ENCODE measurements at places on chromosomes 2 and 18.

DNA sequence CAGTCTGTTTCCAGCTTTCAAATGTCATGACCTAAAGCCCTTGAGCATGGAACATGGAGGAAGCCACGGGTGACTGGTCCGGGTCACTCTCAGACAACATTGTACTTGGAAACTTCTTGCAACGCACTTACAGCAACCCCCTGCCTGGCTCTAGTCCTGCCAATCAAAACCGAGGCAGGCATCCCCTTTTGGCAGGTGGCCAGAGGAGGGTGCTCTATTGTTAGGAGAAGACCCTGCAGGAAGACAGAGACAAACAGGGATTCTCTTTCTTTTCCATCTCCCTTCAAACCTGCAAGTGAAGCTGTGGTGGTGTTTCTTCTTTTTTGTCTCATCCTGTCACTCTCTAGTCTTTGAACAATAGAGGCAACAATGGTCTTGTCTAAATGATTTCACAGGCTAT lies 667.2 kb downstream of the ZEB2 start:
- no peak for DNase-seq

- DNase-seq = no peak
These were observed 118.1 kb downstream of the FHOD3 start for GRCh38 chr18:36415625-36416024.

DNA sequence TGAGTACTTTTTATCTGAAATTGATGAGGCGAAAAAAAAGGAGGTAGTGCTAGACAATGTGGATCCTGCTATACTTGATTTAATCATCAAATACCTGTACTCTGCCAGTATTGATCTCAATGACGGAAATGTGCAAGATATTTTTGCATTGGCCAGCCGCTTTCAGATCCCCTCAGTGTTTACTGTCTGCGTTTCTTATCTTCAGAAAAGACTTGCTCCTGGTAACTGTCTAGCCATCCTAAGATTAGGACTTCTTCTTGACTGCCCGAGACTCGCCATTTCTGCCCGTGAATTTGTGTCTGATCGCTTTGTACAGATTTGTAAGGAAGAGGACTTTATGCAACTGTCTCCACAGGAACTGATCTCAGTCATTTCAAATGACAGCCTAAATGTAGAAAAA lies 453 bp downstream of the KLHL41 start:
- DNase-seq = no peak

GRCh38 chr2:198173242-198173641 lies 368.8 kb downstream of the PLCL1 start:
- no peak for DNase-seq

GRCh38 chr2:195458936-195459335 lies 198.1 kb upstream of the SLC39A10 start:
- peak; percentile 13 for DNase-seq

- peak; percentile 35 for DNase-seq
These were observed 260.4 kb downstream of the LPIN1 start for GRCh38 chr2:12006850-12007249.

GRCh38 chr18:48514786-48515185 lies 24.0 kb upstream of the CTIF start:
- no peak for DNase-seq

- no peak for DNase-seq
These were observed 93.7 kb upstream of the EHBP1 start for GRCh38 chr2:62611854-62612253.

DNA sequence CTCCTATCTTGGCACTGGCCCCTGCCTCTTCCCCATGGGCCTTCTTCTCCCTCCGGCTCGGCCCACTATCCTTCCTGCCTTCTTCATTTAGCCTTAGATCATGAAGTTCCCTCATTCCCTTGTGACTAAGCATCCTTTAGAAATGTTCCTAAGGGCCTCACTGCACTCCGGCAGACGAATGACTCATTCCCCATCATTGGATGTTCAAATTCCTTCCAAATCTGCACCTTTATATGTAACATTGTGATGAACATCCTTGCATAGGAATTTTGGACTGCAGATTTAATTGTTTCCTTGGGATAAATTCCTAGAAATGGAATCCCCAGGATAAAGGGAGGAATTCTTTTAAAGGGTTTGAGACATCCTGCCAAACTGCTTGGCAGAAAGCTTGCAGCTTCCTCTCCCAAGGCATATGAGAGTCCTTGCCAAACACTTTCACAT lies 19.0 kb downstream of the CRACDL start:
- peak; percentile 93 for DNase-seq

DNA sequence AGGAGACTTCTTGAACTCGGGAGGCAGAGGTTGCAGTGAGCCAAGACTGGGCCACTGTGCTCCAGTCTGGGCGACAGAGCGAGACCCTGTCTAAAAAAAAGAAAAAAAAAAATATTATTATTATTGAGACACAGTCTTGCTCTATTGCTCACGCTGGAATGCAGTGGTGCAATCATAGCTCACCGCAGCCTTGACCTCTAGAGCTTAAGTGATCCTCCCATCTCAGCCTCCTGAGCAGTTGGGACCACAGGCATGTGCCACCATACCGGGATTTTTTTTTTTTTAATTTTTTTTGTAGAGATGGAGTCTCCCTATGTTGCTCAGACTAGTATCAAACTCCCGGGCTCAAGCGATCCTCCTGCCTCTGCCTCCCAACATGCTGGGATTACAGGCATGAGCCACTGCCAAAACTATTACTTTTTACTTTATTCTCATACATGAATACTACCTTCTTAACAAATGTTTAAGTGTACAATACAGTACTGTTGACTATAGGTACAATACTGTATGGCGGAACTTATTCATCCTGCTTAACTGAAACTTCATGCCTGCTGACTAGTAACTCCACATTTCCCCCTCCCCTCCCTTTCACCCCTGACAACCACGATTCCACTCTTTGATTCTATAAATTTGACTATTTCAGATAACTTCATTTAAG lies 15.5 kb downstream of the FBXO11 start:
- DNase-seq = peak; percentile 43

- no peak for DNase-seq
These were observed 1.0 kb upstream of the ZC3H8 start for GRCh38 chr2:112255875-112256274.

- peak; percentile 7 for DNase-seq
These were observed 154.0 kb downstream of the CLIP4 start for GRCh38 chr2:29269095-29269764.

DNA sequence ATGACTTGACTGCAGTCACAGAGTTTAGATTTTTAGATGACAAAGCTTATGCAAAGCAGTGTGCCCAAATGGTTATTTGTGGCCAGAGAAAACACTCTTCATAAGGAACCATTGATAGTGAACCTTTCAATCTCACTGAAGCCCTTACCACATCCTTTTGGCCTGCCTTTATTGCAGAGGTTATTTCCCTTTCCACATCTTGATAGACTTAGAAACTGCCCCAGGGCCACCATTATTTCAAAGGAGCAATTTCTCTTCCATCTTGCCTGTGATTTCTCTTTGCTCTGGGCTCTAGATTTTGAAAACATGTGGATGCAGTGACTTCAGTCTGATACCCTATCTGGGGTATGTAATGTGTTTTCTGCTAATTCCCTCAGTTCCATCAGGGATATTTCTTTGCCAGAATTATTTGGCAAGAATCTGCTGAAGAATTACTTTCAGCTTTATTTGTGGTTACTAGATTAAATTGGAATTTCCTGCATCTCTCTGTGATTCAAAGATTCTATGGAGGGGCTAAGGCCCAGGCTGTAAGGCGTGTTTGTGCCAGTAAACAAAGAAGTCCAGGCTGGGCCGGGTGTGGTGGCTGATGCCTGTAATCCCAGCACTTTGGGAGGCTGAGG lies 51.0 kb downstream of the MOGAT1 start:
- peak; percentile 89 for DNase-seq

DNA sequence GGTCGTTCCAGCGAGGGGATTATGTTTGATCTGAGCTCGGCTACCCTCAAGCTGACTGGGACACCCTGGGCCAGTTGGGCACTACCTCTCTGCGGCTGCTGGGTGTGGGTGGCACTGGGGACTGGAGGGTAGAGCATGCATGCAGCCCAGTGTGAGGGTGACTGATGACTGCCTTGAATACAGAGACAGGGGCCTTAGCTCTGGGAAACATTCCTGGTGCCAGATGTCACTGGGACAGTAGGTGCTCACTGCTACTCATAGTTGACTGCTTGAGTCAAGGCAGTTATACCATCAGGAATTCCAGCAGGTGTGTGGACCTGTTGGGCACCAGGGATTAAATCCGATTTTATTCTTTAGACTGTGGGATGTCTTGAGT lies 33.6 kb upstream of the ATP6V1B1 start:
- DNase-seq = peak; percentile 26

DNA sequence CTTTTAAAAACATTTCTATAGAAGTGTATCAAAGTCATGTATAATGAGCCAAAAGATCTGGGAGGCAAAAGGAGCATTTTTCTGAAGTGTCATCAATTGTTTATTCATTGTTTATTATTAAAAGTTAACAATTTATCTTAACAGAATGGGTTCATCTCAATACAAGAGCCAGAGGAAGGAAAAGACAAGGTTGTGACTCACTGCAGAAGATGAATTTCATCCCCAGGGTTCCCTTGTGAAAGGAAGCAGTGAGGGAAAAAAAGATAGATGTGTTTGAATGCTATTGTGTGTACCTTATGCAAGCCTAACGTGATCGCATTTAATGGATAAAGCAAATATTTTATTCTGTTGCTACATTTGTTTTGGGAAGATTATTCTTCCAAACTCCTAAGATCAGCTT lies 286.3 kb downstream of the PIEZO2 start:
- no peak for DNase-seq

DNA sequence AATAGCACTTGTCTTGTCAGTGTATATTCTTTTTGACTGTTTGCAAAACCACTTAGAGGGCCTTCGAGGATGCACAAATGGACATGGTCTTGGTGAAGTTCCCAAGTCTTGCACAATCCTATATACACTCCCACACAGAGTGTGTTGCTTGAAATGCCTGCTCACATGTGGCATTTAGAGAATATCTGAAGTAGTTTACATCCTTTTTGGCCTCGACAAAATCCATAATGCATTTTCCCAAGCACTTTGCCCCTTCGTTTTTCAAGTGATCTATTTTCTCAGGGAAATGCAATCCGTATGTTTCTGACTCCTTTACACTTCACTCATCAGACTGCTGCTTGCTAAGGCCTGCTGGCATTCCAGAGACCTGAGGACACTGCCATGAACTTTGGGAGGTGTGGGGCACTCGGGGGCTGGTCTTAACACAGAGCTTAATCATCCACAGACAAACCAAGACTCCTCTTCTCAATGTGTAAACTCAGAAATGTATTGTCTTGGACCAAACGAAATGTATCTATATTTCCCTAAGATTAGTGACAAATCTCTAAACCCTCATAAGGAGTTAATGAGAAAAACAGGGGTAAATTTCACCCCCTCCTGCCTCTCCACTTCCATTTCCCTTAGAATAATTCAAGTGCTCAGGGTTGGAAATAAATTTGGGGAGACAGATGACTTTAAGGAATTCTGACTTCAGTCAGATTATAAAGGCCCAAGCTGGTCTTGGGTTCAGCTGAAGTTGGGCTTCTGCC lies 219.3 kb upstream of the APCDD1 start:
- DNase-seq = peak; percentile 88
